ENCODE measurements at places on chromosomes 16 and 17.

DNA sequence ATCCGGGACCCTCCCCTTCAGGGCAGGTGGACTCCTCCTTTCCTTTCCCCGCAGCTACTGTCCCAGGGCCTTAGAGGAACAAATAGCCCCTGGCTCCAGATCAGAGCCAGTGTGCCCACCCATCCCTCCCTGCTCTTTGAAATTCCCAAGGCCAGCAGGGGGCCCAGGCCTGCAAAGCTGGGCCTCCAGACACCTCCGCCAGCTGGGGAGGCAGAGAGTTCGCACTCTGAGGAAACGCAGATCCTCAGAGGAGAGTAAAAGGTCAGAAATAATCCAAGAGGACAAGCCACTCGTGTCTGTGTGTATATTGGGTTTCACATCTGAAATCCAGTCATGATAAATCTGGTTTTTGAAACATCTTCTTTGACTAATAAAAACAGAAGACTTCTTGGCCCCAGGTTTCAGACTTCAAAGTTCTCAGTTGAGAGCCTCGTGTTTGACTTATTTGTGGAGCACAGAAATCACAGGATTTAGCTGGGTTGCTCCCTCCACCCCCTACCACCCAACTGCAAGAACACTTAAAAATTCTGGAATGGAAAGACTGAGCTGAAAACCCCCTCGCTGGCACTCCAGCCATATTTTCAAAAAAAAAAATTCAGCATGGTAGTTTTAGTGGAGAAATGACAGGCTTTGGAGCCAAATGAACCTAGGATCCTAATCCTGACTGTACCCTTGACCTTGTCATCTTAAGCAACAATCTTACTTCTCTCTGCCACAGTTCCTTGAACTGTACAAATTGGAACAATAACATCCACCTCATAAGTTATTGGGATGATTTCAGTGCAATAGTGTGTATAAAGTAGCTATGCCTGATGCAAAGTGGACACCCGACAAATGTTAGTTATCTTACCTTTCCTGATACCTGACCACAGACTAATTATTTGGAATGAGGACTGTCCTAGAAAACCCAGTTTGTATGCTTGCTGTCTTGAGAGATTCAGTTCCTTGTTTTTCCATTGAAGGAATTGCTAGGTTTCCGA, 44.5 kb upstream of the TBX2 start:
- no peak for DNase-seq

- DNase-seq: no peak
Measured at GRCh38 chr16:58792188-58792587, 58.1 kb upstream of the GOT2 start.

DNA sequence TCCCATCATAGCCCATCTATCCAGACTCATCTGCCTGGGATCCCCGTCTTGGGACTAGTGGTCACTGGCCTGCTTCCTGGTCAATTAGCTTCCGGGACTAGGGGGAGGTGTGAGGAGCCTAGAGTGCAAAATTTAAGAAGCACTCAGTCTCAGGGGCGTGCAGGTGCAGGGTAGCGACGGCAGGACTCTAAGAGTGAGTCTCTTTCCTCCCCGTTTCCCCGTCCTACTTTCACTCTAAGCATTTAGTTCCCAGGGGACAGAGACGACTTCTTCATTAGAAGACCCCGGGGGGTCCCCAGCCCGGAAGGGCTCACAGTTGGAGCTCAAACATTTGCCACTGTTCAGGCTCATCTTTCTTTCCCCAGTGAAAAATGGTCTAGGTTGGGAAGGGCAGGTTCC, 677 bp upstream of the ZNHIT3 start:
- no peak for DNase-seq

GRCh38 chr16:23518435-23518891, 8.2 kb upstream of the GGA2 start:
- DNase-seq: no peak

DNA sequence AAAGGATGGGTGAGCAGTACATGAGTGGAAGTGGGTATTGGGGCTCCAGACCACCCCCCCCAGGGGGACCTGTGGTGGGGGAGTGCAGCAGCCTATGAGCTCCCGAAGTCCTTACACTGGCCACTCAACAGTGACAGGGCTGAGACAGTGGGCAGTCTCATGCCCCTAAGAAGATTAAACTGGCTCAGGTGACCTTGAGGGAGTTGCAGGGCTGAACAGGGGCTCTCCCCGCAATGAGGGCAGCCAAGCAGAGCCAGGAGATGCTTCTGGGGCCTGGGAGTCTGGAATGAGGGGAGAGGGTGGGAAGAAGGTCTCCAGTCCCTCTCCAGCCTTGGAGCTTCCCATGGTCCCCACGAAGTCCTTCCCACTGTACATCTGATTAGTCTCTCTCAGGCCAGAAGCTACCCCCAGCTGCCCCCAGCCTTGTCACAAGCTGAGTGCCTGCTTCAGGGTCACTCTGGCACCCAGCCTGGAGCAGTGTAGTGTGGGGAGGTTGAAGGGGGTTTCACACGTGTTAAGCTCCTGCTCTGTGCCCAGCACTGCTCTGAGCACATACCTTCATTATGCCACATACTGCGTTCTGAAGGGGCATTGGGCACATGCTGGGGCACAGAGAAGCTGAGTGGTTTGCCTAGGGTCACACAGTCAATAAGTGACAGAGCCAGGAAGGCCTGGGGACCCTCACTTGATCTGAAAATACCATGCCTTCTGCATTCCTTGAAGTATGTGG, 1.0 kb upstream of the CDH16 start:
- DNase-seq: no peak

GRCh38 chr17:76139801-76140660, 1.0 kb downstream of the FOXJ1 start:
- DNase-seq: no peak

- DNase-seq: no peak
Measured at GRCh38 chr17:76122431-76123190, 18.4 kb downstream of the FOXJ1 start.

- no peak for DNase-seq
Measured at GRCh38 chr17:40618754-40619625, 28.6 kb downstream of the SMARCE1 start.

- DNase-seq: no peak
Measured at GRCh38 chr16:57048095-57048494, 44.3 kb upstream of the CPNE2 start.

- no peak for DNase-seq
Measured at GRCh38 chr16:27767081-27767480, 217.1 kb downstream of the KATNIP start.

DNA sequence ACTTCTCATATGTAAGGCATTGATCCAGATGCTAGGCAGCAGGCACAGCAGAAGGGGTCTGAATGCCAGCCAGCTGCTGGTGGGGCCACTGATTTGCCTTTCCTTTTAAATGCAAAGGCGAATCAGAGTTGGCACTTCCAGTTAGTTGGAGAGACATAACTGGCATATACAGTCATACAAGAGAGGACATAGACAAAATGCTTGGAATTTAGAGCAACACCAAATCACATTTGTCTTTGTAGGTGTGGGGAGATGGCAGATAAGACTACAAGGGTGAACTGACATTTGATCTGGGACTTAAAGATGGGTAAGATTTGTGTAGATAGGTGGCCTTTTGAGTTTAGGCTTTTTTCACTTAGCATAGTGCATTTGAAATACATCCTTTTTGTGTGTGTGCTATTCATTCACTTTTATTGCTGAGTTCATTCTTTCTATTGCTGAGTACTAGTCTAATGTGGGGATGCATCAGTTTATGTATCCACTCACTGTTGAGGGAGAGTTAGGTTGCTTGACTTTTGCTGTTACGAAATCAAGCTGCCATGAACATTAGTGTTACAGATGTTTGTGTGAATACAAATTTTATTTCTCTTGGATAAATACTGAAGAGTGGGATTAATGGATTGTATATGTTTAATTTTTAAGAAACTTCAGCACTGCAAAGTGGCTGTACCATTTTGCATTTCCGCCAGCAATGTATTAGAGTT, 74.1 kb downstream of the SPECC1 start:
- DNase-seq: no peak

- DNase-seq: no peak
Measured at GRCh38 chr17:39799395-39799794, 61.7 kb downstream of the GRB7 start.

GRCh38 chr16:68644715-68645493, at the start of gene CDH3:
Gene CDH3, plus strand, starts transcription at chr16:68645310. Its CDS starts 70 bp downstream, at chr16:68645380.
- DNase-seq: no peak

DNA sequence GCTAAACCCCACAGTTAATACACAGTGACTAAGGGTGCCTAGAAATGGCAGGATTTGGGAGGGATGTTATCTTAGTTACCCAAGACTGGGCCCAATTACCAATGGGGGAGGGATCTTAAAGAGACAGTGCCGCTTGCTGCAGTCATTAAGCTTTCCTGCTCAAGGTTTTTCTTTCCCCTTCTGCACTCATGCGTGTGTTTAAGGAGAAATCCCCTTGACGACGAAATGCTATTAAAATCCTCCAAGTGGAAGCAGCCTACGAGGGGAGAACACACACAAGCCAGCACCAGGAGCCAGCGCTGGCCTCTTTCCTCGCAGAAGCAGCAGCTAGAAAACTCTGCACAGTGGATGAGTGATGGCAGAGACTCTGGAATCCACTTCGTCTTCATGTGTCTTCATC, 22.0 kb downstream of the SALL1 start:
- no peak for DNase-seq

- no peak for DNase-seq
Measured at GRCh38 chr17:70678889-70679288, 509.6 kb downstream of the KCNJ2 start.
